Esophagus squamous epithelium (tissue), 5 donors: ENCODE measurements at places on chromosomes 2 and 18.

DNA sequence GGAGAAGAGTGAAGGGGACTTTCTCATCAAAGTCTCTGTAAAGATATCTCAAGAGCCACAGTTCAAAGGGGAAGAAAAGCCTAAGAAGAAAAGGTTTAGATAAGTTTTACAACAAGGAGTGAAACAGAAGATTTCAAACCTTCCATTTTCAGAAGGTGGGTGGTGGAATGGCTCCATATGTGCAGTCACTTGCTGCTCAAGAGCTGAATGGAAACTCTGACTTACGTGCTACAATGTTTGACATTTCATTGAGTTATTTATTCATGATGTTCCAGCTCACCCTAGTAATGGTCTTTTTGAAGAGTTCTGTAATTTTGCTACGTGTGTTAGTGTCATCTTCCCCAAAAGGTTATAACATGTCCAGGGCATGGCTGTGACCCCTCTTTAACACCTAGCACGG is 21.7 kb downstream of the LCT start:
- DNase-seq: no peak

DNA sequence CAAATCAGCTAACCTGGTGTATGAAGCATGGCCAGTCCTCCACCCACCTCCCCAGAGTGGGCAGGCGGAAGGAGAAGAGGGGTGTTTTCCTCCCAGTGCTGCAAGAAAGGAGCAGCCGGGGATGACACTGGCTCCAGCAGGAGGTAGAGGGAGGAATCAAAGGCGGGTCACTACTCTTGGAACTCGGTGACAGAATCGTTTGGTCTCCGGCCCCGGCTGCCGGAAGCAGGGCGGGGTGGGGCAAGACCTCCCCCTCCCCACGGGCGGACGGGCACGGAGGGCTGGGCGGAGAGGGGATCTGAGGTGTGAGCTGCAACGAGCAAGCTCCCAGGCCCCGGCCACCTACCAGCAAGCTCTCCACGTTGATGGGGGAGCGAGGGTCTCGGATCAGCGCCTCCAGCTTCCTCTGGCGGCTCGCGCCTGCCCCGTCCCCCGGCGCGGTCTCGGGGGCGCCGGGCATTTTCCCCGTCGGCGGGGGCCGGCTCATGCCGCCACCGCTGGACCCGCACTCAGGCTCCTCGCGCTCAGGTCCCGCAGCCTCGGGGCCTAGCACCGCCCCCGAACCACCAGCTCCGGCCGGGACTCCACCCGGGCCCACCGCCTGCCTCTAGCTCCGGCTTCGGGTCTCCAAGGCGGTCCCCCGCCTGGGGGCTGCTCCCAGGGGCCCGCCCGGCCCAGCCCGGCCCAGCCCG is 640 bp downstream of the ROCK2 start:
- no peak for DNase-seq

DNA sequence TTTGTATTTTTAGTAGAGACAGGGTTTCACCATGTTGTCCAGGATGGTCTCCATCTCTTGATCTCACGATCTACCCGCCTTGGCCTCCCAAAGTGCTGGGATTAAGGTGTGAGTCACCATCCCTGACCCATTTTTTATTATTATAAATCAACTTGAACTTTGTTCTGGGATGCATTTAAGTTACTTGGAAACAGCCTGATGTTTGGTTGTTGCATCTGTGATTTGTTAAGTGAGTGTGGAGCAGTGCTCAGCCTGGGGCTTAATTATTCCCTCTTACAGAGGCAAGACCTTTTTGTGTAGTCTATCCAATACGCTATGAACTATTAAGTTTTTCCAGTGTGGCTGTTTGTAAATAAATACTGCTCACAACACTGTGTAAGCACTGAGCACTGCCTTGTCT is 32.6 kb downstream of the MTA3 start:
- DNase-seq: no peak

GRCh38 chr2:178863130-178863855 is 56.1 kb upstream of the TTN start:
- DNase-seq: no peak

DNA sequence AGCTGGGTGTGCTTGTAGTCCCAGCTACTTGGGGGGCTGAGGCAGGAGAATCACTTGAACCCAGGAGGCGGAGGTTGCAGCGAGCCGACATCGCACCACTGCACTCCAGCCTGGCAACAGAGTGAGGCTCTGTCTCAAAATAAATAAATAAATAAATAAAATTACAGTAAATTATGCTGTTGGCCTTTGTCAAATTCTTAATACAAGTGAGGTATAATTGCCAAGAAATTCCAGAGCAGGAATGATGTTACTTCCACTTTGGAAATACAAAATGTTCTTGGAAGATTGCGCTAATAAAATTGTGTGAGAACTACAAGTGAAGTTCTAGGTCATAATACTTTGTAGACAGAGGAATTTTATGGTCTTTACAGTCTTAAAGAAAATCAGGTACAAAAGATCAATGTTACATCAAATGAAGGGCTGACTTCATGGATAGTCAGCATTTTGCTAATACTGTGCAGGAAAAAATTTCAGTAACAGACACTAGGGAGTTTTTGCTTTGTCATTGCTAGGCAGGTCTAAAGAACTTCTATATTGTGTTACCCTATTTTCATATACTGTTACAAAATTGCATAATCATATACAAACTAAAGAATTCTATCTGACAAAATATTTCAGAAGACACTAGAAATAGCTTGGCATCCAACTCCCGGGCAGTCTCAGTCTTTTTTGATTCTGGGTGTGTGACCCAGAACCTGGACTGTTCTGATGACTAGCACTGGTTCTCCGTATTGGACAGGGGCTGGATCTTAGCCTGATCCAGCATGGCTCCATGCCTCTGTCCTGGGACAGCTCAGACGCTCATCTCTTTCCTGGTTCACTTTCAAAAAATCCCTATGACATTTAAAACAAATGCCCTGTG is 76.0 kb upstream of the STK17B start:
- DNase-seq: no peak

- DNase-seq: no peak
Observed at GRCh38 chr2:239399921-239400595, 762 bp downstream of the HDAC4 start.

GRCh38 chr2:196725882-196726281 is 73.6 kb downstream of the GTF3C3 start:
- no peak for DNase-seq

DNA sequence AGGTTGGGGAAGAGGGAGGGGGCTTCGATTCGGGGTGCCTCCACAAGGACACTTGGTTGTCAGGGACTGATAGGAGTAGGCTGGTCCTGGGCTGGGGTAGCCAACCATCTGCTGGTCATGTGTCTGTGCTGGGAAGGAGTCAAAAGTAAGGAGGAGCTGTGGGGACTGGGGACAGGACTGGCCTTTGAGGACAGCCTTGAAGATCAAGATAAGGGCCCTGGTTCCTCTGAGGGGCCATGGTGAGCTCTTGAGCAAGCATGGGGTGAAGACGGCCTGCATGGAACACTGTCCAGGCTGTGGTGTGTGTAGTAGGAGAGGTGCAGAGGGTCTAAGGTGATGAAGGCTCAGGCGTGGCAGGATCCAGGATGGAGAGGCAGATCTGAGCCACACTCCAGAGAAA is 1.7 kb downstream of the CYP27A1 start:
- DNase-seq: no peak

DNA sequence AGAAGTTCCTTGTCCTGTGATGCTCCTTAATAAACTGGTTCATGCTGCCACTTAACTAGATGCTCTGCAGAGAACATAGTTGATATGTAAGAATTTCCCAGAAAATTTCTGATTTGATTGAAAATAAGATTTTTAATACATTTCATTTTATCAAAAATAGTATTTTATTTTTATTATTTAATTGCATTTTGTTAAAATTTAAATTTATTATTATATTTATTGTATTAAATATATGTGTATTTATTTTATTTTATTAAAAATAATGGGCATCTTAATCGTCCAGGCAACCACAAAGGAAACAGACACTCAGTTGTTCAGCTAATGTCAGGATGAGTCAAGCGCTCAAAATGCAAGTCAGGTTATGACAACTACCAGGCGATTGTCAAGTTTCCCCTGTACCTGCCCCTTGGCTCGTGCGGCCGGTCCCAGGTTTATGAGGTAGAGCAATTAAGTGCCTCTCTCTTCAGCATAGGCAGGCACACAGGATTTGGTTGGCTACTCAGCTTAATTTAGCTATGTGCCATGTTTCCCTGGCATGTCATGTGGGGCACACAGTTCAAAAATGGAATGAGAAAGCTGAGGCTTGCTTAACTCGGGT is 361.2 kb downstream of the RND3 start:
- DNase-seq: no peak

DNA sequence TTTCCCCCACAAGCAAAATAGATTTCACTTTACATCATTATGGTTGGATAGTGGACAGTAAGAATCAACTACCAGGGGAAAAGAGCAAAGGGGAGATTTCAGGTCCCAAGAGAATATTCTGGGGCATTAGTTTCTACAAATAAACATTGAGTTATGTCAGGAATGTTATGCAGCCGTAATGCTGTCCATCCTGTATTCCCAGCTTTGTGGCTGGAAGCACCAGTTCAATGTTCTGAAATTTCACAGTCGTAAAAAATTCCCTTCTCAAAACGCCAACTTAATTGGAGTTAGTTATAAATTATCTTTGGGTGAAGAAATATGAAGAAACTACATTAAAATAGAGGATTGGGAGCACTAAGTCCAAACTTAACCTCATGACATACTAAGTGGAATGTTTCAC is 141.5 kb upstream of the FIGN start:
- no peak for DNase-seq
